ENCODE measurements at places on chromosomes 6 and 20.
A peak's percentile ranks its signal among the peaks of the same experiment; 100 is the strongest.

DNA sequence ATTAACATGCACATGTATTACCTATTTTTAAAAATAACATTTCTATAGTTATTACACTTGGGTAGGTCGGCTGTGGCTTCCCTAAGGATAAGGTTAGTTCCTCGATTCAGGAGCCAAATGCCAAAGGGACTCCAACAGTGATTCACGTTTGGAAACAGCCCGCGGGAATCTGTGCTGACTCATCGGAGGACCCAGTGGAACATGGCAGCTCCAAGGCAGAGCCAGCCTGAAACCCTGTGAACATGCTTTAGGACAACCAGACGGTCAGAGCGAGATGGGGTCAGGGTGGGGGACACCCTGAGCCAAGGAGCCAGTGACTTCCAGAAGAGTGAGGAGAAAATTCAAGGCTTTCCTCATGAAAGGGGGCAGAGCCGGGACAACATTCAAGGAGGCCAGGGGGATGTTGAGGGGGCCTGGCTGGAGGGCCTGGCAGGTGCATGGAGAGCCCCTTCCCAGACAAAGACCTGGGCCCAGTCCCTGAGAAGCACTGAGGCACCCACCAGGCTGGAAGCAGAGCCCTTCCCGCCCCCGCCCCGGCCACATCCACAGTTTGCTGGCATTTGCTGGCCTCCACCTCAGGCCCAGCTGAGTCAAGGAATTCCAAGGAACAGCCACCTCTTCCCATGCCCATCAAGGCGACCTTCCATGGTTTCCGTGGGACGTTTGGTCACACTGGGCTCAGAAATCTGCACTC is 133.2 kb downstream of the SNX5 start:
- DNase-seq, result no peak

DNA sequence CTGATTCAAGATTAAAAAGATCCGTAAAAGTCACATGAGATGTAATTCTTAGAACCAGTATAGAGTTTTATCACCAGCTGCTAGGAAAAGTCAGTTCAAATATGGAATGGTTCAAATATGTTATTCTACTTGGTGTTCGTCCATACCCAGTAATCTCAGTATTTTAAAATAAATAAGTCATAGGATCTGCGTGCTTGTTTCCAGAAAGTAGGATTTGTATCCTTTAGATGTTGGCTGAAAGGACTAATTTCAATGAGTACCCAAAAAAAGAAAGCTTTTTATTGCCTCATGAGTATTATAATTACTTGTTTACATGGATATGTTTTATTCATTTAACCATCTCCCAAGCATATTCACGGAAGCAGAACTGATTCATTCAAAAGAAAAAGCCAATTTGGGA is 12.2 kb downstream of the TPD52L1 start:
- no peak for DNase-seq

DNA sequence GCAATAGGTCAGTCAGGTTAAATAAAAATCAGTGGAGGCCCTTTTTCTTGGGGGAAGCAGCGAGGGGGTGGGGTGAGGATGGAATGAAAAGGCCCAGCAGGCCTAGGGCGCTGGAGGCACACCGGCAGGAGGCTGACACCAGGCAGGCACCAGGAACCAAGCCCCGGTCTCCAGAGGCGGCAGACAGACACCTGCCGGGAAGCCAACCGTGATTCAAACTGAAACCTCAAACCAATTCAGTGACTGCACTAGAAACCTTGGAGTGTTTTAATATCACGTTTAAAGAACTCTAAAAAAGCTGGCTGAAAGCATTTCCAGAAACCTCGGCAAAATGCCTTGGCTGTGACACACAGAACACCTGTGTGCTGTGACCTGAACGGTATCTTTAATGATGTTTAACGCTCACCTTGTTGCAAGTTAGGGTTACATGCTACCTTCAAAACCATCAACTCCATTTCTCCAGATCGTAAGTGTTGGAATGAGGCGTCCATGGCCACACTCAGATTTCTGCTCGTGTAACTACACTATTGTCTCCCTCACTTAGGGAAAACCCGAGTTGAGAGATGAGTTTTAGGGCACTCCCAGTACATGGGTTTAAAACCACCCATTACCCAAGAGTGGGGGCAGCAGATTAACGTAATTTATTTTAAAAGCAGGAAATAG is 27.2 kb downstream of the DIDO1 start:
- DNase-seq, result no peak

DNA sequence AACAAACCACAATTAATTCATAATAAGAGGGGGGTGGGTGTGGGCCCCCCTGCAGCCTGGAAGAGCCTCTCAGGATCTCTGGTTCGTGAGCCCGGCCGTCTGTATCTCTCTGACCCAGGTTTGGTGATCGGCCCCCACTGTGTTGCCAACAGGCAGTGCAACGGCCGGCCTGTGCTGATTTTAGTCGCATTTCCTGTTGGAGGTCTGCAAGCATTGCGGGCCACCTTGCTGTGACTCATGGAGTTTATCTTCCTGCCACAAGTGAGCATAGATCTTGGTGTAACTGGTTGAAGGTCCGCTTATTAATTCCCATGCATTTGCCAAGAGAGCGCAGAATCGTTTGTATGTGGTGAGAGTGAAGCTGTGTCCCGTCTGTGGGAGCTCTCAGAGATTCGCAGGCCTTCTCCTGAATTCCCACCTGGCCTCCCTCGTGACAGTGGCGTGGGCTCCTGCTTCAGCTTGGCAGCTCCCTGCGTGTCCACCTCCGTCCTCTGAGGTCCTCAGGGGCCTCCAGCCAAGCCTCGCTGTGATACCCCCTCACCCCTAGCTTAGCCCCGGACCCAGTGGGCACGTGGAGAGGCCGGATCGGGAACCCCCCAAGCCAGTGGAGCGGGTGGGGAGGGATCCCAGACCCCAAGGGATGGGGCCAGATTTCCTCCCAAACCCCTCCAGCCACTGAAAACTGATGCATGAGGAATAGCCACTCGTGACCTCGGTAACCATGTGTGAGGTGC is 269.8 kb downstream of the CDH4 start:
- no peak for DNase-seq

GRCh38 chr6:34813028-34813713 is 21.3 kb downstream of the BLTP3A start:
- DNase-seq, result no peak

DNA sequence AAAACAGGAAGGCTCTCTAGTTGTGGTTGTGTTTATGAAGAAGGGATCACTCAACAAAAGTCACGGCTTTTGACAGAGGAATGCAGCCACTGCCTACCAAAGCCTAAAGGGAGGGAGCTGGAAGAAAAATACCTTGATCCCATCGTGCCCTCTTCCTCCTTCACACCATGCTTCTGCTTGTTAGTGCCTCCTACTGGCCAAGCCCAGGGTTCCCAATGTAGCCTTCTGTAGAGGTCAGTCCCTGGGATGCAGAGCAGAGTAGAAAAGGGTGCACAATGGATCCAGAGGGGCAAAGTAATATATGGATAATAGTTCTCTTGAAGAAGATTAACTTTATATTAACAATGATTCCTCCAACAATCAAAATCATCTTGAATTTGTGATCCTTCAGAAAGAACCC is 293.5 kb upstream of the FERMT1 start:
- no peak for DNase-seq

GRCh38 chr20:49990271-49990720 is 7.5 kb downstream of the SNAI1 start:
- DNase-seq, result no peak

- no peak for DNase-seq
These were observed 171.6 kb downstream of the THBS2 start for GRCh38 chr6:169082093-169082492.

DNA sequence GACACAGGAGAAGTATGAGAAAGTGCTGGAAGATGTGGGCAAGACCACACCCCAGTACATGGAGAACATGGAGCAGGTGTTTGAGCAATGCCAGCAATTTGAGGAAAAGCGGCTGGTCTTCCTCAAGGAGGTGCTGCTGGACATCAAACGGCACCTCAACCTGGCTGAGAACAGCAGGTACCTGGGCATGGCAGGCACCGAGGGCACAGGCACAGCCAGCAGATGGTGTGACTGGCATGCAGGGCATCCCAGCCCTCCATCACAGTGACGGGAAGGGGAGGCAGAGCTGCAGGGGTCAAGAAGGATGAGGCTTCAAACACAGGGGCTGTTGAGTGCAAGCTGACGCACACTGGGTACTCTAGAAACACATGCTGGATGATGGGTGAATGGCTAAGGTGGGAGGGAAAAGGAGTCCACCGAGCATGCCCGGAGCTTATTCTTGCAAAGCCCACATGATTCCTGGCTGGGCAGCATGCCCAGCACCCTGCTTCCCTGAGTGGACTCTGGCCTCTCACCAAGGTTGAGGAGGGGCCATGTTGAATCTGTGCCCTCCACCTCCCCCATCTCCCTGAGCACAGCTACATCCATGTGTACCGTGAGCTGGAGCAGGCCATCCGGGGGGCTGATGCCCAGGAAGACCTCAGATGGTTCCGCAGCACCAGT is 26.3 kb downstream of the SPDEF start:
- no peak for DNase-seq

DNA sequence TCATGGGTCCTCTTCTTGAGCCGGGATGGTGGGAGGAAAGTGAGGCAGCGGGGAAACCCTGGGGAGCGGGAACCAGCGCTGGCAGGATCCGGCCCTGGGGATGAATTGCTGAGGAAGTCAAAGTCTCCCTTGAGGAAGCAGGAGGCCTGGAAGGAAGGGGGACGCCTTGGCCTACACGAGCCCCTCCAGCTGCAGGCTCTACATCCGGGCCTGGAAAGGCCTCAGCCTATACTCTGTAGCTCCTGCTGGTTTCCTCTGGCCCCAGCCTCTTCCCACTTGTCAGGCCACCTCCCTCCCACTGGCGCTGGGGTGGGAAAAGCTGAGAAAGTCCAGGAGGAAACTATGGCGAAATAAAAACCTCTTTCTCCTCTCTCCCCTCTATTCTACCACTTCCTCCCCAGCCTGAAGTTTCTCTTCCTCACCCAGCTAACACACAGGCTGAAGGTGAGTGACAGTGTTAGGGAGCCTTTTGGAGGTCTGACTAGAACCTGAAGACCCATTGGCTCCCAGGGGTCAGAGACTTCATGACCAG is 14.9 kb downstream of the TREML2 start:
- no peak for DNase-seq

- DNase-seq, result no peak
These were observed 23.9 kb downstream of the CD83 start for GRCh38 chr6:14141351-14142062.

DNA sequence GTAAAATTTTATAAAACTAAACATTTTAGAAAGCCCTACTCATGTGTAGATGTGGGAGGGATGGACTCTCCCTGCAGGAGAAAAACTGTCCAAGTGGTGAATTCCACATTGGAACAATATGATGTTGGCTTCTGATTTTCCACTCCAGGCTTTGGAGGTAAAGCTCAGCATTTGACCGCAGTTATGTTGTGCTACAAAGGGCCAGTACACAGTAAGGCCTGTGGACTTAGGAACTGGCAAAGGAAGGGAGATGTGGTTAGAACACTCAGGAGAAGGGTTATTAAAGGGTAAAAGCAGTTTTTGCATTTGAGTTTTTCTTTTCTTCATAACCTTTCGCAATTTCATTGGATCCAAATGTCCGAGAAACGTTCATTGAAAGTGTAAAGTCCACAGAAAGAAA is 150.3 kb upstream of the SASH1 start:
- DNase-seq, result no peak

DNA sequence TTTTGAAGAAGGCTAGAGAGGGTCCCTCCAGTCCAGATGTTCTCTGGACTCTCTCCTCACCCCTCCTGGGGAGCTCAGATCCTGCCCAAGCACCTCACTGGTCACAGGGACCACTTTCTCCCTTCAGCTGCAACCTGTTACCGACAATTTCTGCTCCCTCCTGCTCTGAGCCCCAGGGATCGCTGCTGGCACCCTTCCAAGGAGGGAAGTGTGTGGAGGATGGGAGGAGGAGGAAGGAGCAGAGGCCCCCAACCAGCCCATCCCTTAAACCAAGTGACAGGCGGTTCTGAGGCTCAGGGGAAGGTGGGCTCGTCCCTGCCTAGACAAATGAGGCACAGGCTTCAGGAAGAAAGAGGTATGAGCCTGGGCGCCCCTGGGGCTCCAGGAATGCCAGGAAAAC is 13.9 kb downstream of the PMEPA1 start:
- DNase-seq, result no peak

GRCh38 chr20:62401331-62401779 is 5.7 kb downstream of the CABLES2 start:
- DNase-seq, result no peak

DNA sequence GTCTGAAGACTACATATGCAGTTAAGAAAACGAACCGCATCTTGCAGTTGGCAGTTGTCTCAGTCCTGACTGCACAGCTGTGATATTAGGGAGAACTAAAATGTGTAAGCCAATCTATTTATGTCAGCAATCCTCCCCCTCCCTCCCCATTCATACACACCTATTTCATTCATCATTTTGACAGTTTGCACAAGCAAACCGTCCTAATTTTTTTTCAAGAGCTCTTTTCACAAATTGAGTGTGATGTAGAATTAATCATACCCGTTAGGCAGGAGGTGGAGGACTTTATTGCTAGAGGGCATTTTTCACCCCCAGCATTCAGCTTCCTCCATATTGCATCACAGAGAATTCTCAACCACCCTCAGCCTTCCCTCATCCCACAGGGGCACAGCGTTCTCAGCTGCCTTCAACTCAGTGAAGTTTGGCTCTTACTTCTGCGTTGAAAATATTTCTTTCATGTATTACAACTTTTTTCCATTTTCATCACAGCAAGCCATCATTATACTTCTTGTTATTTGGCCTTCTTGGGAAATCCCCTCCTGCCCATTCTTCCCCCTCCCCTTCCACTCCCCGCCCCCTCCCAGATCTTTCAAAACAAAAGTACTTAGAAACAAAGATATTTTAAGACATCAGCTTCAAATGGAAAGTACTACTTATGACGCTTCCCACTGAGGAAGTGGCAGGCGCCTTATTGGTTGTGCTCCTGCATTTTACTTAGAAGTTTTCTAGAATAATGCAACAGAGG is 37.5 kb downstream of the NOX3 start:
- DNase-seq, result peak; percentile 75

DNA sequence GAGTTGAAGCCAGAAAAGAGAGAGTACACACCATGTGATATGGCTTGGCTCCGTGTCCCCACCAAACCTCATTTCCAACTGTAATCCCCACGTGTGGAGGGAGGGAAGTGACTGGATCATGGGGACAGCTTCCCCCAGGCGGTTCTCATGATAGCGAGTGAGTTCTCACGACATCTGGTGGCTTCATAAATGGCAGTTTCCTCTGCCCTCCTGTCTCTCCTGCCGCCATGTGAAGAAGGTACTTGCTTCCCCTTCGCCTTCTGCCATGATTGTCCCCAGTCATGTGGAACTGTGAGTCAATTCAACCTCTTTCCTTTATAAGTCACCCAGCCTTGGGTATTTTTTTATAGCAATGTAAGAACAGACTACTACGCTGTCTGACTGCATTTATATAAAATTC is 40.3 kb downstream of the TAF4 start:
- no peak for DNase-seq

- no peak for DNase-seq
These were observed 50.9 kb downstream of the DTD1 start for GRCh38 chr20:18638768-18639167.

Measured in CD4-positive, alpha-beta T cell treated with Interleukin-10 for 1 hour (primary cell).